ENCODE measurements at places on chromosomes 7 and 10.

DNA sequence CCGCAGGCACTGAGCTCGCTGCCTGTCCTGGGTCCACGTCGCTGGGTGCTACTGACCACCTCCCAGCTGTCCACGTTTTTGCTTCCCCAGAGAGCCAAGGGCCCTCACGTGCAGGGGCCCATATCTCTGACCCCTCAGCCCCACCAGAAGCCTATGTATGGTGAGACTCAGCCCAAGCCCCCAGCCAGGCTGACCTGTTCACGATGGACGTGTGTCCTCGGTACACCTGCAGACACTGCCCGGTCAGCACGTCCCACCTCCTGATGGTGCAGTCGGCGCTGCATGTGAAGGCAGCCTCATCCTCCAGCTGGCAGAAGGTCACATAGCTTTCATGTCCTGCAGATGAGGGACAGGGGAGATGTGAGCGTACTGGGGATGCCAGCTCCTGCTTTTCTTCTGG is 9.9 kb downstream of the WDR86 start:
- no peak for DNase-seq

- DNase-seq: no peak
Observed at GRCh38 chr10:96074776-96075175, 31.4 kb downstream of the CCNJ start.

DNA sequence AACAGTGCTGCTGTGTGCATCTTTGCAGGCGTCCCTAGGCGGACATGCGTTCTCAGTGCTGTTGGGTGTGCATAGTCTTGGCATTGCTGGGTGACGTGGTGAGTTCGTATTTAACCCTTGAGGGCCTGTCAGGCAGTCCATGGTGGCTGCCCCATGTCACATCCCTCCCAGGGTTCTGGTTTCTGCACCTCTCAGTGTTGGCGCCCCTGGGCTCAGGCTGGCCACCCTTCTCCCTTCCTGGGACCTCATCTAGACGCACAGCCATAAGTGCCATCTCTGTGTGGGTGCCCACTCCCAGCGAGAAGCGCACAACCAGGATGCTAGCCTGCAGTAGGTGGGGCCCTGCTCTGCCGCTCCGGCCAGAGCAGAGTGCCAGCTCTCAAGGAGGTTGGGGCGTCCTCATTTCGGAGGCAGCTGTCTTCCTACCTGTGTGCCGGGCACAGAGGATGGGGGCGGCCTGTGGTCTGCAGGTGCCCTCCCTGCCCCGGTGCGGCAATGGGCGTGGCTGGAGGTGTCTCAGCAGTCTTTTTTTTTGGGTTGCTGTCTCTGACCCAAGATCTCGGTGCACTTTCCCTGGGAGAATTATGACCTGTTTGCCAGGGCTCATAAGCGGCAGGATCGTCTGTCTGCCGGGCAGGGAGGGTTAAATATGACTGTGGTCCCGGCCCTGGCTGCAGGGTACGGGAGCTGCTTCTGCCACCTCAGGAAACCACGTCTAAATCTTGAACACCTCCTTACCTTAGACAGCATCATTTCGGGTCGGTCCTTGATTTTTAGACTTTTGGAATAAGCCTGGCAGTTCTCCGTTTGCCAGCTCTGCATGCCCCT is 6.5 kb downstream of the INPP5A start:
- no peak for DNase-seq

DNA sequence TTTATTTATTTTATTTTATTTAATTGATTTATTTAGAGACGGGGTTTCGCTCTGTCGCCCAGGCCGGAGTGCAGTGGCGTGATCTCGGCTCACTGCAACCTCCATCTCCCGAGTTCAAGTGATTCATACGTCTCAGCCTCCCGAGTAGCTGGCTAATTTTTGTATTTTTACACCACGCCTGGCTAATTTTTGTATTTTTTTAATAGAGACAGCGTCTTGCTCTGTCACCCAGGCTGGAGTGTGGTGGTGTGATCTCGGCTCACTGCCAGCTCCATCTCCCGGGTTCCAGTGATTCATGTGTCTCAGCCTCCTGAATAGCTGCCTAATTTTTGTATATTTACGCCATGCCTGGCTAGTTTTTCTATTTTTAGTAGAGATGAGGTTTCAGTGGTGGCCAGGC is 34.2 kb downstream of the AP5Z1 start:
- DNase-seq: no peak

- no peak for DNase-seq
Observed at GRCh38 chr7:55499591-55499990, 72.7 kb downstream of the VOPP1 start.

- no peak for DNase-seq
Observed at GRCh38 chr7:26500749-26501352, 209.2 kb downstream of the SNX10 start.

GRCh38 chr10:96919785-96920430 is 87.8 kb downstream of the LCOR start:
- no peak for DNase-seq

GRCh38 chr10:86250399-86250798 is 116.2 kb downstream of the GRID1 start:
- DNase-seq: no peak

DNA sequence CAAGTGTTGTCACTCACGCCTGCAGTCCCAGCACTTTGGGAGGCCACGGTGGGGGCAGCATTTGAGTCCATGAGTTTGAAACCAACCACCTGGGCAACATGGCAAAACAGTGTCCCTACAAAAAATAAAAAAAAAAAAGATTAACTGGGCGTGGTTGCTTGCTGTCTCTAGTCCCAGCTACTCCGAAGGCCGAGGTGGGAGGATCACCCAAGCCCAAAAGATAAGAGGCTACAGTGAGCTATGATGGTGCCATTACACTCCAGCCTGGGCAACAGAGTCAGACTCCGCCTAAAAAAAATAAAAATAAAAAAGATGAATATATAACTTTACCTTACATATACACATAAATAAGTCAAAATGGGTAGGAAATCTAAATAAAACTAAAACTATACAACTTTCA is 2.5 kb upstream of the LMOD2 start:
- no peak for DNase-seq

GRCh38 chr7:41629711-41630111 is 73.2 kb downstream of the INHBA start:
- DNase-seq: no peak

DNA sequence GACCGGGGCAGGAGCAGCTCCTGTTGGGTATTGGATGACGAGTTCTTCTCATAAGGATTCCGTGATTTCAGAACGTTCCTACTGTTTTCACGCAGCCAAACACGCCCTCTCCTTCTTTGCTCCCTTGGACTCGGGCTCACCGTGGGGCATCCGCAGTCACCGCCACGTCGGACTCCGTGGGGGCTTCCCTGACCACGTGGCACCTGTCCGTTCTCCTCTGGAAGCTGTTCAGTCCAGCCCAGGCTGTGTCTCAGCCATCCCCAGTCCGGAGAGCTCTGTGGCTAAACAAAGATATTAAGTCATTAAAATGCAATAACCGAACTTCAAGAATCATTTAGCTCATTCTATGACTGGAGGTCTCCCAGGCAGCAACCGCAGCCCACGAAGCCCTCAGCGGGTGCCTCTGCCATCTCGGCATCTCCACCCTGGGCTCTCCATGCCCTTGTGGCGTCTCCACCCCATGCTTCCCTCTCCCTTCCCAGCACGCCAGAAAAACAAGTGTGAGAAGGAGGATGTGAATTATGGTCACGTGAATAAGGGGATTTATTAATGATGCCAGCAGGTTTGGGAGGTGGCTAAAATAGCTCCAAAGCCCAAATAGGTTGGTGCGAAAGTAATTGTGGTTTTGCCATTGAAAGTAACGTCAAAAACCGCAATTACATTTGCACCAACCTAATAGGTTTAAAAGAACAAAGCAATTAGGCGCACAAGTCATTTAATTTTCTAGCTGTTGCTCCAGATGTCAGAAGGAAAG is 224.6 kb upstream of the PPP2R2D start:
- DNase-seq: no peak

- no peak for DNase-seq
Observed at GRCh38 chr7:49775949-49776443, 2.6 kb downstream of the VWC2 start.

Measured in effector memory CD4-positive, alpha-beta T cell (primary cell).